Activated CD8-positive, alpha-beta memory T cell treated with anti-CD3 and anti-CD28 coated beads for 4 hours (primary cell): ENCODE measurements at places on chromosomes 1 and 21.

GRCh38 chr1:203840208-203840808 lies 21.1 kb upstream of the SNRPE start:
- DNase-seq = no peak

- DNase-seq = no peak
These were observed 7.7 kb upstream of the CD5L start for GRCh38 chr1:157849229-157849875.

DNA sequence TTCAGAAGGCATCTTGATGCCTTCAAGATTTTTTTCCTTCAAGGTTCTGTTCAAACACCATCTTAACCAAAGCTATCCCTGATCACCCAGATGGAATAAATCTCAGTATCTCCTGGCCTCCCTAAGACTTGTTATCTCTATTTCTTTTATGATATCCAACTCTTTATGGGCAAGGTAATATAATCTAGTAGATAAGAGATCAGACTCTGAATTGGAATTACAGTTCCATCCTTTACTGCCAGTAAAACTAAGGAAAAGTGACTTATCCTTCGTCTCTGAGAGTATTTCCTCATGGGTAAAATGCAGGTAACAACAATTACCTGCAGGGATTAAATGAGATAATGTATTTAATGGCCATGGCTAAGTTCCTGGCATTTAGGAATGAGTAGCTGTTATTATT lies 445.0 kb upstream of the DAB1 start:
- no peak for DNase-seq

GRCh38 chr1:61358770-61359455 lies 276.6 kb downstream of the NFIA start:
- no peak for DNase-seq

DNA sequence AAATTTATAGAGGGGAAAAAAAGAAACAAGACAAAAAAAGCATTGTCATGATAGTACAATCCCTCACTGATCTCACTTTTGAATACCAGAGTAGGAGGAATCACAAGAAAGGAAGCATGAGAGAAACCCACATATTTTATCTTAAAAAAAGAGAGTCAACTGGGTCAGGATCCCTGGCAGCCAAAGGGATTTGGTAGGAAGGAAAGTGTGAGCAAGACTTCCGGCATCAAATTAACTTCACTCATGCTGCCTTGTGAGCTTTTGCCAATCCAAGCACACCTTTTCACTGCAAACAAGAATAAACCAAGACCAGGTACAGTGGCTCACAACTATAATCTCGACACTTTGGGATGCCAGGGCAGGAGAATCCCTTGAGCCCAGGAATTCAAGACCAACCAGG lies 53.1 kb downstream of the SLC9C2 start:
- DNase-seq = no peak

GRCh38 chr1:47703981-47704596 lies 266.2 kb downstream of the FOXD2 start:
- DNase-seq = no peak

- DNase-seq = no peak
These were observed 33.5 kb upstream of the MACF1 start for GRCh38 chr1:39170731-39171667.

GRCh38 chr1:24973315-24973714 lies 43.2 kb upstream of the RUNX3 start:
- no peak for DNase-seq

GRCh38 chr21:43736224-43736883 lies 17.4 kb downstream of the PDXK start:
- no peak for DNase-seq
